Stimulated activated CD8-positive, alpha-beta memory T cell treated with anti-CD3 and anti-CD28 coated beads, Interleukin-4, amount 100 ng/mL, for 1 hour (primary cell): ENCODE measurements at places on chromosomes 12 and 14.

DNA sequence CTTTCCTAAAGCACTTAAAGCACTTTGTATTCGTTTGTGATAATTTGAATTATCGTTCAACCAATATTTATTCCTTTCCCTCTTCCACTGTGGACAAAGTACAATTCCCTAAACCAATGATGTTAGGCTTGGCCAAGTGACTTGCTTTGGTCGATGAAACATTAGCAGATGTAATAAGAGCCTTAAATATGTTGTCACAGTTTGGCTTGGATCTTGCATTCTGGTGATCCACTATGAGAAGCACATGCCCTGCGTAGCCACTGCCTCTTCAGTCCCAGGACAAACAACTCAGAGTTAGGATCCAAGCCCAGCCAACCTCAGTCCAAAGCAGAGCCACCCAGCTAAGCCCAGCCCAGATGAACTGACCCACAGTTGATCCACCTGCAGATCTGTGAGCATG is 8.4 kb upstream of the C12orf75 start:
- no peak for DNase-seq

DNA sequence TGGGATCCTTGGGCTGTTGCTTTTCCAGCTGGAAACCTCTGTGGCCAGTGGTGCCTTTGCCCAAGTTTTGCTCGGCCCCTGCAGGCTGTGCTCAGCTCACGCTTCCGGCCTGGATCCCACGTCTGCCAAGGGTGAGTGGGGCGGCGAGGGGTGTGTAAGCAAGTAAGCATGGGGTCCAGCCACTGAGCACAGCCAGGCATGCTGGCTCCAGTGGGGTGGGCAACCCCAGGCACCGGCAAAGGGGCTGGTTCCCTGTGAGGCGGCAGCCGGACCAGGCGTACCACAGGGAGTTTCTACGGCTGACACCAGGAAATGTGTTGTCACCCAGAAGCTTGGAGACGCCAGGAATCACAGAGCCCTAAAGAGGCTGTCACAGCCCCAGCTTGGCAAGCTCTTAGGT is 393.4 kb upstream of the CCDC196 start:
- DNase-seq = no peak

DNA sequence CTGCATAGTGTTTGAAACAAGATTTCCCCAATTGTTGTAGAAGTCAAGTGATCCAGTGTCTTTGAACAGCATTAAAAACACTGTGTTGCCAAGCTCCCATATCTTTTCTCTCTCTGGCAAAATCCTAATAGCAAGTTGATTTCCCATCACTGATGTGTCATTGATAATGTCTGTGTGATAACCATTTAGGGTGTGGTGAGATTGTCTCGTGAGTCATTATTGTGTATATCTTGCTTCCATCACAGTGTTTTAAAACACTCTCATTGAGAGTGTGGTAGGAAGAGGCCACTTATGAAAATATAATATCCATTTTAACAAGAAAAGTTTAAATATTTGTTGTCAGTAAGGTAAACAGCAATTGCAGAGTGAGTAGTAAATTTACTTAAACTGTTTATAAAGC is 74.7 kb downstream of the PRORP start:
- no peak for DNase-seq

GRCh38 chr12:108356835-108357806 is 18.0 kb upstream of the CMKLR1 start:
- no peak for DNase-seq

GRCh38 chr12:53344824-53345485 is 8.8 kb upstream of the SP7 start:
- DNase-seq = peak; percentile 49

- no peak for DNase-seq
Observed at GRCh38 chr12:12946686-12947355, 5.1 kb downstream of the GPRC5D start.
